Small intestine (tissue), 16 donors: ENCODE measurements at places on chromosomes 5 and 9. TPM values are rescaled to one million over a fixed set of nuclear protein-coding genes. Genes with fewer than 3 reads are reported as not detected.

GRCh38 chr5:102811972-102812371, 56.9 kb downstream of the PAM start:
- DNase-seq, result peak; percentile 87
- H3K4me3 ChIP-seq, result no peak overlapping the region

DNA sequence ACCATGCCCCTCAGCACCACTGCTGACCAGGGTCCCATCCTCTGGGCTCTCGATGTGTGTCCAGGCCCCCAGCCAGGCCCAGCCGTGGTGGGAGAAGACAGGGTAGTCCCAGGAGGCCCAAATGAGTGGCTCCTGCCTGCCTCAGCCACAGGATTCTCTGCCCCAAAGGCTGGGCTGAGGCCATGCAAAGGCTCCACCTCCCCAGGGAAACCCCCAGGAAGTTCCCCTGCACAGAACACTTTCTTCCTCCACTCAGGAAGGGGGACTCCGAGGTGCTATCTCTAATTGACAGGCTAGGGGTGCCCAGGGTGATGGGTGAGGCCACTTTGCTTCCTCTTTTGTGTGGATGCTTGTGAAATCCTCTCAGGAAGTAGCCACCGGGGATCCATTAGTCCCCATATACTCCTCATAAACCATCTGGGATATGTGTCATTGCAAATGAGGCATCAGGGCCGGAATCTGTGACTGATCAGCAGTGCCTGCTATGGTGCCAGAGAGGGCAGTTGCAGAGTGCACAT, 23.1 kb upstream of the TDRD7 start:
- no peak overlapping the region for H3K4me3 ChIP-seq
- H3K36me3 ChIP-seq, result no peaks in the 10 kb centered on the region
- H3K27ac ChIP-seq, result no peak overlapping the region
- peaks cover 3% of the 10 kb centered on the region for H3K4me1 ChIP-seq
- H3K27me3 ChIP-seq, result no peaks in the 10 kb centered on the region
- no peak for DNase-seq

DNA sequence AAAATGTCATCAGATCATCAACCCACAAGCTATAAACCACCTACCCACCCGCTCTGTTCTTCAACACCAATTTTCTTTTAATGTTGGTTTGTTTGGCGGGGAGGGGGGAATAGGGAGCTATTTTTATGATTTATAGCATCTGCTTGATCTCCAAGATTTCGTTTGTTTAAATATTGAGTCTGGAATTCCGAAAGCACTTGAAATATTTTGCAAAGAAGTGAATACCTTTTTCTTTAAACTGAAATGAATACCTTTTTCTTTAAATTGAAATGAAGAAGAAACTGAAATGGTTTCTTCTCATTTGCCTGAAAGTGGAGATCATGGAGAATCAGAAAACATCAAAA, 49.0 kb upstream of the TENT2 start:
- no peak overlapping the region for H3K27ac ChIP-seq
- H3K27me3 ChIP-seq, result no peaks in the 10 kb centered on the region
- no peak for DNase-seq
- no peaks in the 10 kb centered on the region for H3K4me1 ChIP-seq
- H3K4me3 ChIP-seq, result no peak overlapping the region

DNA sequence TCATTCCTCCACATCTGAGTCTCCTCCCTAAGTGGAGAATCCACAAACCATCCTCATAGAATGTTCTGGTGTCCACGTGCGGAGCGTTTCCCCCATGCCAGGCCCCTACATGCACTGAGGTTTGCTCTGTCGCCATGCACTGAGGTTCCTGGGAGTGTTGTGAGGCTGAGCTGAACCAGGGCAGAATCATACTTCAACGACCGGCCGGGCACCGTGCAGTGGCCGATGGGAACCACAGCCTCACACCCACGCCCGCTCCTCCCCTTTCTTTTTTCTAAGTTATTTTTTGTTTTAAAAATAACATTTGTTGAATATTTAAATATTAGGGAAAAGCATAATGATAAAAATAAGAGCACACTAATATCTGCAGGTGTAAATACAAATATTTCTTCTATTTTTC, 260.4 kb upstream of the IRX4 start:
- H3K27me3 ChIP-seq, result no peaks in the 10 kb centered on the region
- no peak for DNase-seq
- no peaks in the 10 kb centered on the region for H3K36me3 ChIP-seq
- H3K4me1 ChIP-seq, result no peaks in the 10 kb centered on the region

DNA sequence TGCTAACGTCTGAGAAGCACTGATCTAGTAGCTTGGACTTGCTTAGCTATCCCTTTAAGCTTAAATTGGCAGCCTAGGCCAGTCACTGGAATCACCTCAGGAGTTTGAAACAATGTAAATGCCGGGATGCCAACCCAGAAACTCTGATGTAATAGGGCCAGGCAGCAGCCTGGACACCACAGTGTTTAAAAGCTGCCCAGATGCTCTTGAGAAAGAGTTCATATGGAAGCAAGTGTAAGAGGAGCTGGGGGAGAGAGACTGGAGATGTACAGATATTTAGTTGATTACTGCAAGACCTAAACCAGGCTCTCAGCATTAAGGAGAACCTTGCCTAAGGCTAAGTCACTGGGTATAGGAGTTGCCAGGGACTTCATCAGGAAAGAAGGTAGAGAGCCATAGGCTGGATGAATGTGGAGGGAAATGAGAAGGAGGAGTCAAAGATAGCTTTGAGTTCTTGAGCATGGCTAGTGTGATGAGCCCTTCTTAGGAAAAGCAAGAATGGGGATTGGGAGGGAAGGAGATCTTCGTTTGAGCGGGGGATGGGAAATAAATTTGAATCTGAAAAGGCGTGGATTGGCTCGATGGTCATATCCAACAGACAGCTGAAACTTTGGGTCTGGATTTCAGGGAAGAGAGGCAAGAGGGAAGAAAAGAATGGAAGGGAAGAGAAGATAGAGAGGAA, 392.9 kb upstream of the WWC1 start:
- H3K36me3 ChIP-seq, result no peaks in the 10 kb centered on the region
- no peaks in the 10 kb centered on the region for H3K4me1 ChIP-seq
- H3K4me3 ChIP-seq, result no peak overlapping the region

GRCh38 chr9:27519466-27520465, 4.3 kb upstream of the IFNK start:
- no peak overlapping the region for H3K27ac ChIP-seq
- no peak overlapping the region for H3K4me3 ChIP-seq
- DNase-seq, result no peak
- no peaks in the 10 kb centered on the region for H3K4me1 ChIP-seq
- H3K27me3 ChIP-seq, result no peaks in the 10 kb centered on the region

DNA sequence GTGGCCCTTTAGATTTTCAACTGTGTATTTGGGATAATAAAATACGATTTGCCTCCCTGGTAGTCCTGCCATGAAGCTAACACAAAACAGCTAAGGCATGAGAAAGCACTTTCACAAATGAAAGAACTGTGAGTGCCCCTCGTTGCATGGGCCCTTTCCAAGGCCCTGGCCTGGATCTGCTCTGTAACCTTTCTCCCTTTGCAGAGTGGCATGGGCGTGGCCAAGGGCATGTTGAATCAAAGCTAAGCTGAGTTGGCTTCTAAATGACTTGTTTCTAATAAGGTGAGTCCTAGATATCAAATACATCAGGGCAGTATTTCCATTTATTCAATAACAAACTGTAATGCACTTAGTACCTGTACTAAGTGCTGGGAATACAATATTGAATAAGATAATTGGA, 78.7 kb upstream of the PTPN3 start:
- DNase-seq, result no peak
- H3K27ac ChIP-seq, result no peak overlapping the region
- H3K27me3 ChIP-seq, result no peaks in the 10 kb centered on the region
- H3K4me3 ChIP-seq, result no peak overlapping the region
- no peaks in the 10 kb centered on the region for H3K36me3 ChIP-seq

DNA sequence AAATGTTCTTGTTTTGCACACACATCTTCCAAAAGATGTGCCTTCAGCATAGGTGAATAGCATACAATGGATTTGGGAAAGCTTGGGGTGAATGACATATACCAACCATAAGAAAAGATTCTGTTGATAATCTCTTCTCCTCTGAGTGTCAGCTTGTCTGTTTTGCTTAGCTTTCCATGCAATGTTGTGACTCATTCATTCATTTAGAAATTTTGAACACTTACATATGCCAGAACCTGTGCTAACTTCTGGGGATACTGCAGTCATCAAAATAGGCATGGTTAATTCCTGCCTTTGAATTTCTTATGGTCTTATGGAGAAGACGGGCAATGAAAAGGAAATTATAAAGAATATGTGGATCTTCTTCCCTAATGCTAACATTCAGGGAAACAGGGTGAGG, 14.1 kb downstream of the ADRB2 start:
- no peak overlapping the region for H3K4me3 ChIP-seq
- H3K36me3 ChIP-seq, result no peaks in the 10 kb centered on the region
- H3K27me3 ChIP-seq, result no peaks in the 10 kb centered on the region
- DNase-seq, result no peak

- no peaks in the 10 kb centered on the region for H3K36me3 ChIP-seq
- H3K4me1 ChIP-seq, result peaks cover 36% of the 10 kb centered on the region
- H3K27me3 ChIP-seq, result no peaks in the 10 kb centered on the region
- no peak overlapping the region for H3K4me3 ChIP-seq
- DNase-seq, result no peak
Observed at GRCh38 chr5:504326-505154, 19.7 kb downstream of the SLC9A3 start.

DNA sequence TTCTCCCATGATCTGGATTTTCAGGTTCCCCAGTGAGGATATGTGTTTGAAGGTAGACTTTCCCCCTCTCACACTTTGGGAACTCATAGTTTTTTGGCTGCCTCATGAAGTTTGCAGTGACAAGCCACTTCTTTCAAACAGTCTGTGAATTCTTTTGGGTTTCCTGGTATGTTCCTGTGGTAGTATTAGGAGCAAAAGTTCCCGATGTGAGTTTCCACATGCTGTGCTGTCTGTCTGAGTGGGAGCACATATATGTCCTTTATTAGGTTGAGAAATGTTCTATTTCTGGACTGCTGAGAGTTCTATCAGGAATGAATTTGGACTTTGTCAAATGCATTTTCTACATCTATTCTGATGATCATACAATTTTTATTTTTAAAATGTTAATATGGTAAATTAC, 273.2 kb upstream of the TARS1 start:
- no peaks in the 10 kb centered on the region for H3K36me3 ChIP-seq
- H3K27ac ChIP-seq, result no peak overlapping the region
- no peaks in the 10 kb centered on the region for H3K27me3 ChIP-seq
- no peak overlapping the region for H3K4me3 ChIP-seq
- H3K4me1 ChIP-seq, result no peaks in the 10 kb centered on the region

DNA sequence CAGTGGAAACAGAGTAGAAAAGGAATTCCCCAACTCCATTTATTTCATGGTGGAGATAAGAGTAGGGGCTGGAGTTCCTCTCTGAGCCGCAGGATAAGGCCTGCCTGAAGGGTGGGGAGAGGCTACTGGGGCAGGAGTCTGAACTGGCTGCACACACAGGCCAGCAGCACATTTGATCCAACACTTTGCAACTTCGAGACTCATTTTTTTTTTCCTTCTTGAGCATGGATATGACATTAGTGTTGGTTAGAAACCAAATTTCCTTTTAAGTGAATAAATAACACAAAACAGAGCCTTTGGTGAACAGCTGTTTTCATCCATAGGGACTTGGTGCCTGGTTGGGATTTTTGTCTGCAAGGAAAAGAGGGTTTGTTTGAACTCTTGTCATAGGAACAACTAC, 76.6 kb downstream of the RALGPS1 start:
- peaks cover 6% of the 10 kb centered on the region for H3K36me3 ChIP-seq
- peak; percentile 42 for DNase-seq
- no peaks in the 10 kb centered on the region for H3K27me3 ChIP-seq
- no peak overlapping the region for H3K27ac ChIP-seq

- H3K4me3 ChIP-seq, result no peak overlapping the region
- DNase-seq, result no peak
- no peaks in the 10 kb centered on the region for H3K36me3 ChIP-seq
- no peaks in the 10 kb centered on the region for H3K27me3 ChIP-seq
- H3K27ac ChIP-seq, result no peak overlapping the region
- no peaks in the 10 kb centered on the region for H3K4me1 ChIP-seq
Observed at GRCh38 chr9:98569491-98569890, 139.2 kb downstream of the GABBR2 start.

GRCh38 chr9:90460220-90460619, 182.4 kb downstream of the DIRAS2 start:
- no peaks in the 10 kb centered on the region for H3K4me1 ChIP-seq
- no peaks in the 10 kb centered on the region for H3K27me3 ChIP-seq
- peak; percentile 62 for DNase-seq
- H3K4me3 ChIP-seq, result no peak overlapping the region

- no peak overlapping the region for H3K27ac ChIP-seq
- no peak overlapping the region for H3K4me3 ChIP-seq
- DNase-seq, result no peak
- no peaks in the 10 kb centered on the region for H3K4me1 ChIP-seq
Observed at GRCh38 chr9:37392272-37392671, 30.2 kb upstream of the GRHPR start.

- DNase-seq, result no peak
- H3K36me3 ChIP-seq, result no peaks in the 10 kb centered on the region
- no peak overlapping the region for H3K4me3 ChIP-seq
- H3K4me1 ChIP-seq, result peaks cover 3% of the 10 kb centered on the region
- no peaks in the 10 kb centered on the region for H3K27me3 ChIP-seq
- H3K27ac ChIP-seq, result peak overlapping the region; percentile 12
Observed at GRCh38 chr5:56078278-56079156, 83.8 kb upstream of the IL6ST start.

DNA sequence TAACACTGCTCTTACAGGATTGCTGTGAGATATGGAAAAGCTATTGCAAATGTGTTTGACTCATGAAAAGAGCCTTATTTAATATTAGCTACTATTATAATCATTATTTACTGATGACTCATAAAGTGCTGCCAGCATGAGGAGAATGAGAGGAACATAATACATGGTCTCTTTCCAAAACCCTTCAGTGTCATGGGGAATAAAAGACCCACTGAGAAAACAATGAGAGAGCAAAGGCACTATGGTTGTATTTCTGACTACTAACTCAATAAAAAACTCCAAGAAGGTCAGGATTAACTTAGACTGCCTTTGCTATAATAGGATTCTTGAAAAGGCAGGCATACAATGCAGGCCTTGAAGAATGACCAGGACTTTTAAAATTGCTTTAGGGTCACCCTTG, 633.5 kb downstream of the DTWD2 start:
- no peaks in the 10 kb centered on the region for H3K27me3 ChIP-seq
- no peaks in the 10 kb centered on the region for H3K36me3 ChIP-seq
- H3K4me1 ChIP-seq, result no peaks in the 10 kb centered on the region
- DNase-seq, result no peak
- no peak overlapping the region for H3K4me3 ChIP-seq

GRCh38 chr9:1083325-1083913, 33.3 kb downstream of the DMRT2 start:
- H3K27me3 ChIP-seq, result no peaks in the 10 kb centered on the region
- no peak overlapping the region for H3K27ac ChIP-seq
- no peak overlapping the region for H3K4me3 ChIP-seq
- H3K36me3 ChIP-seq, result no peaks in the 10 kb centered on the region
- no peak for DNase-seq
- H3K4me1 ChIP-seq, result no peaks in the 10 kb centered on the region

- peak; percentile 72 for DNase-seq
- no peaks in the 10 kb centered on the region for H3K36me3 ChIP-seq
- no peak overlapping the region for H3K4me3 ChIP-seq
- H3K27ac ChIP-seq, result no peak overlapping the region
Observed at GRCh38 chr9:117555964-117556629, 141.2 kb upstream of the ASTN2 start.

GRCh38 chr9:115668521-115668920, 485.1 kb upstream of the PAPPA start:
- H3K36me3 ChIP-seq, result no peaks in the 10 kb centered on the region
- H3K27me3 ChIP-seq, result no peaks in the 10 kb centered on the region
- no peak overlapping the region for H3K4me3 ChIP-seq

The TAS2R1 gene
- polyA plus RNA-seq, result not detected

The EIF4E1B gene
- polyA plus RNA-seq, result not detected

The SV2C gene
- 0.03 TPM for polyA plus RNA-seq

The CAMK2A gene
- not detected for polyA plus RNA-seq

The KCNV2 gene
- polyA plus RNA-seq, result not detected

The CDHR2 gene
- 411 TPM for polyA plus RNA-seq

The PLAC8L1 gene
- polyA plus RNA-seq, result not detected
